ENCODE measurements at places on chromosomes 12 and 14.

DNA sequence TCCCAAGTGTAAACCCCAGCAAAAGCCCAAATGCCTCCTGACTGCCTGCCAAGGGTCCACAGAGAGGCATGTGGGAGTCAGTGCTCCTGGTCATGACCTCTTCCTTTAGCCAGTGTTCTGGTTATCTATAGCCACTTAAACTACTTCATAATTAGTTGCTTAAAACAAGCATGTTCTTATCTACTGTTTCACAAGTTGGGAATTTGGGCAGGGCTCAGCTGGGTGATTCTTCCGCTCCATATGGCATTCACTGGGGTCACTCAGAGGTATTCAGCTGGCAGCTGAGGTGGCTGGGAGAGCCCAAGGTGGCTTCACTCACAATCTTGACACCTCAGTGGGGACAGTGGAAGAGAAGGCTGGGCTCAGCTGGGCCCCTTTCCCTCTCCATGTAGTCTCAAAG lies 184.0 kb upstream of the RGS6 start:
- DNase-seq: no peak

DNA sequence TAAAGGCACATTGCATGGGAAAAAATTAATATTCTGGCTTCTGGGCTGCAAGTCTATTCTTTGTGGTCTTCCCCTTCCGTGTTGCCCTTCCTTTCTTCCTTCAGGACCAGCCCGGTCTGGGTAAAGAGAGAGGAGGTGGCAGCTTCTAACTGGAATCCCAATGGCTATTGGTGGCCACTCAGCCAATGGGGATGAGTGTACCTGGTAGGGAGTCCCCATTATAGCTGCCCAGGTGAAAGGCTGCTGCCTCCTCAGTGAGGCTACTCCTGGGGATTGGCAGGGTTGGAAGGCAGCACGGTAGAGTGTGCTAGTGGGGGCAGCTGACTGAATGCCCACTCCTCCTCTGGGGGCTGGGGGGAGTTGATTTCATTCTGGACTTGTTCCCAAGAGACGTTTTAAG lies 112.6 kb downstream of the RBM19 start:
- DNase-seq: peak; percentile 64

DNA sequence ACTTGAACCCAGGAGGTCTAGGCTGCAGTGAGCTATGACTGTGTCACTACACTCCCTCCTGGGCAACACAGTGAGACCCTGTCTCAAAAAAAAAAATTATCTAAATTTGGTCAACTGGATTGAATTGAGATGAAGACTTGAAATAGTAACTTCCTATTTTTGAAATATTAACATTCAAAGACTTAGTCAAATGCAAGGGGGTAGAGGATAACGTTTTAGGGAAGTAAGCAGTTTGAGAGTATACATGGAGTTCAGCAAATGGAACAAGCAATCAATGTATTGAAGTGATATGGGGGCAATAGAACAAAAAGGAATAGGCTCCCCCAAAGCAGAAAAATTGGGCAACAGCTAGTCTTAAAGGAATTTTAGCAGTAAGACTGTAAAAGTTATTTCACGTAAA lies 4.6 kb upstream of the MFAP5 start:
- no peak for DNase-seq

DNA sequence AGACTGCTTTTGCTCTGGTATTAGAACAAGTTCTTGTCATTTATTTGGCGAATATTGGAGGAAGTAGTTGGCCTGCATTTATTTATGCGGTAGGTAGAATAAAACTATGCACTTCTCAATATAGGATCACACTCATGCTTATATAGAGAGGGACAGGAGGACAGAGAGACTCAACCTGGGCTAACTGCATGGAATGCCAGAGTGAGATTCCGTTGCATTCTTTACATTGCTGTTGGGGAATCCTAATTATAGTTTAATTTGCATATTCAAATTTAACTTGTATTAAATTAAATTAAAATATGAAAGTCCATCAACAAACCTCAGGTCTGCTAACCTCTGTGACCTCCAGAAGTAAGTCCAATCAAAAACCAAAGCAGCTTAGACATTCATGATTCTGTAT lies 26.6 kb downstream of the OR10G3 start:
- no peak for DNase-seq

- no peak for DNase-seq
Observed at GRCh38 chr14:28767030-28767852, 654 bp downstream of the FOXG1 start.

- no peak for DNase-seq
Observed at GRCh38 chr12:93176165-93176564, 201.6 kb upstream of the NUDT4 start.

DNA sequence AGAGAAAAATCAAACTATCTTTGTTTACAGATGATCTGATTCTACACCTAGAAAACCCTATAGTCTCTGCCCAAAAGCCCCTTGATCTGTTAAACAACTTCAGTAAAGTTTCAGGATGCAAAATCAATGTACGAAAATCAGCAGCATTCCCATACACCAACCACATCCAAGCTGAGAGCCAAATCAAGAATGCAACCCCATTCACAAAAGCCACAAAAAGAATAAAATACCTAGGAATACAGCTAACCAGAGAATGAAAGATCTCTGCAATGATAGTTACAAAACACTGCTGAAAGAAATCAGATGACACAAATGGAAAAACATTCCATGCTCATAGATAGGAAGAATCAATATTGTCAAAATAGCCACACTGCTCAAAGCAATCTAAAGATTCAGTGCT lies 265.7 kb downstream of the AEBP2 start:
- DNase-seq: no peak

GRCh38 chr14:21874167-21874566 lies 200.5 kb upstream of the OR4E1 start:
- DNase-seq: no peak

DNA sequence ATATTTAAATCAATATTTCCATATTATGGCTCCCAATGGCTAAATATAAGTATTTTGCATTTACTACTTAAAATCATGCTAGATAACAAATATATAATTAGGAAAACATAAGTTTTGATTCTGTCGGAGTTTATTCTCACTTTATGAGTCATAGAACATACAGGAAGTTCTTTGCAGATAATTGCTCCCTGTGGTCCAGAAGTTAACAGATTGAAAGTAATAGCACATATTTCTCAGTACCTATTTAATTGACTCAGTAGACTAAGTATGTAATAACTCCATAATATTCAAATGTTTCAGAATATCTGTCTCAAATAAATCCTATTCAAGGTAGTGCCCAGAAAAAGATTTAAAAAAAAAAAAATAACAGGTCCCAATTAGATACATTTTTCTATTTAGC lies 806.0 kb upstream of the ATXN7L3B start:
- DNase-seq: no peak

GRCh38 chr14:90627478-90627877 lies 188.8 kb downstream of the TTC7B start:
- DNase-seq: no peak

DNA sequence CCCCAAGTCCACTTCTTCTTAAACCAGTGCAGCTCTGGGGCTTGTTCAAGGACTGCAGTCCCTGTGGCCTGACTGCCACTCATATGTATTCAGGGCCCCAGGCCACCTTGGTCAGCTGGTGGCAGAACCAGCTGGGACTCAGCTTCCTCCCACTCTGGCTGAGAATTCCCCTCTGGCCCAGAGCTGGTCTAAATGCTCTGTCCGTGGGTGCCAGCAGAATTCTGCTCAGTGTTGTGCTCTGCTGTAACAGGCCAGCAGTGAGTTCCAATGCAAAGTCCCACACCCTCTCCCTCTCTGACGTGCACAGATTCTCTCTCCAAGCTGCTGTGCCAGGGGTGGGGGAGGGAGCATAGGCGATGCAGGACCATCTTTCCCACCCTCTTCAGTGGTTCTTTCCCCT lies 210.4 kb upstream of the RGS6 start:
- no peak for DNase-seq

GRCh38 chr14:33545696-33546095 lies 405.2 kb downstream of the EGLN3 start:
- DNase-seq: no peak

- no peak for DNase-seq
Observed at GRCh38 chr12:93158065-93158843, 219.5 kb upstream of the NUDT4 start.

- peak; percentile 57 for DNase-seq
Observed at GRCh38 chr14:81990312-81990761, 456.7 kb upstream of the SEL1L start.

DNA sequence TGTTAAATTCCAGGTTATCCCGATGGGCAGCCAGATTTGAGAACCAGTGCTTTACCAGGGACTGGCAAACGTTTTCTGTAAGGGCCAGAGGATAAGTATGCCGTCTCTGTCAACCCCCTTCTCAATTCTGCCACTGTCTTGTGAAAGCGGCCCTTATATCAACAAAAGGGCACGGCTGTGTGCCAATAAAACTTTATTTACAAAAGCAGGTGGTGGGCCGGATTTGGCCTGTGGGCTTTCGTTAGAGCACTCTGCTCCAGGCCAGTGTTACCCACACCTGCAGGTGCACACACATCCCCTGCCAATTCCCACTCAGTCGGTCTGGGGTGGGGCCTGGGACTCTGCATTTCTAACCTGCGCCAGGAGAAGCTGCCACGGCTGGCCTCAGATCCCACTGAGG lies 111.2 kb downstream of the RFLNA start:
- no peak for DNase-seq

- DNase-seq: no peak
Observed at GRCh38 chr12:132125736-132126135, 18.4 kb downstream of the DDX51 start.

- DNase-seq: no peak
Observed at GRCh38 chr14:93274055-93274806, 58.6 kb downstream of the BTBD7 start.

DNA sequence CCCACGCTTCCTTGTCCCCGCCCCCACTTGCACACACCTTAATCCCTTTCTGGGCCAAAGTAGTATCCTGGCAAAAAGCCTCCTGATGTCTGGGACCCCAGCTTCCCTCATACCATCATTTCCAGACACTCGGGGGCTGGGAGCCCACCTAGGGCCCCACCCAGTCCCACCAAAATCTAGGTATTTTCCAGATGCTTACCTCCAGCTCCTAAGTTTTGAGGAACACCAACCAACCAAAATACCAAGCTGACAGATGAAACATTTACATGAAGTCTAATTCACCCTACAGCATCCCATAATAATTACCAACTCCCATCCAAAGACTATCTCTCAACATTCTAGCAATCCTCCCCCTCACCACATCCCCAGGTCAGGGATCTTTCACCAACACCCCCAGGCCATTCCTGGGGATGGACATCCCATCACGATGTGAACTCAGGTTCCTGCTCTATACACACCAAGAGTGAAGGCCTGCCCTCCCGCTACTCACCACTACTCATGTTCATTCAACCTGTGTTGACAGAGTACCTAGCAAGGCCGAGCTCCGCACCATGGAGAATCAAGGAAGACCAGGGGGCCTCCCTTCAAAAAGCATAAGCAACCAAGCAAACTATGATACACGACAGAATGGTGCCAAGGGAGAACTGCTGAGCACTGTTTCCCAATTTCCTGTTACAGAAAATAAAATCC lies 1.6 kb upstream of the CHD4 start:
- DNase-seq: peak; percentile 66

DNA sequence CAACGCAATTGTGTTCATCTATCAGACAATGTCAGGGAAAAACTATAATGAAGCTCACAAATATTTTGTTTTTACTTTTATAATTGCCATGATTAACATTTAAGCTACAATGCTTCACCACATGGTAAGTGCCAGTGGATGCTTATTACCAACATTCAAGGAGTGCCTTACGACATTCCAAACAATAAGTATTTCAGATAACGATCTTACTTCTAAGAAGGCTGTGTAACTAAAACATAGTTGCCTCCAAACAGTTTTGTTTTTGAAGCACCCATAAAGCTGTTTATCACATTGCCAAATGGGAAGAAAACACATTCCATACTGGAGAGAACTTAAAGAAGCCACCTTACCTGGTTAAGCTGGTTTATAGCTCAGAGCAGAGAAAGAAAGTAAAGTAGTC lies 78.8 kb downstream of the RPS6KA5 start:
- no peak for DNase-seq

DNA sequence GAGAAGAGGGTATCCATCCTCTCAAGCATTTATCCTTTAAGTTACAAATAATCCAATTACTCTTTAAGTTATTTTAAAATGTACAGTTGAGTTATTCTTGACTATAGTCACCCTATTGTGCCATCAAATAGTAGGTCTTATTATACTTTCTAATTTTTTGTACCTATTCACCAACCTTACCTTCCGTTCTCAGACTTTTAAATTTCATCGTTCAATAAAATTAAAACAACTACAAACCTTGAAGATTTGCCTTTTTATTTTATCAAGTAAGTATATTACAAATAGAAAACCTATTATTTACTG lies 972 bp upstream of the DCTN2 start:
- DNase-seq: no peak

DNA sequence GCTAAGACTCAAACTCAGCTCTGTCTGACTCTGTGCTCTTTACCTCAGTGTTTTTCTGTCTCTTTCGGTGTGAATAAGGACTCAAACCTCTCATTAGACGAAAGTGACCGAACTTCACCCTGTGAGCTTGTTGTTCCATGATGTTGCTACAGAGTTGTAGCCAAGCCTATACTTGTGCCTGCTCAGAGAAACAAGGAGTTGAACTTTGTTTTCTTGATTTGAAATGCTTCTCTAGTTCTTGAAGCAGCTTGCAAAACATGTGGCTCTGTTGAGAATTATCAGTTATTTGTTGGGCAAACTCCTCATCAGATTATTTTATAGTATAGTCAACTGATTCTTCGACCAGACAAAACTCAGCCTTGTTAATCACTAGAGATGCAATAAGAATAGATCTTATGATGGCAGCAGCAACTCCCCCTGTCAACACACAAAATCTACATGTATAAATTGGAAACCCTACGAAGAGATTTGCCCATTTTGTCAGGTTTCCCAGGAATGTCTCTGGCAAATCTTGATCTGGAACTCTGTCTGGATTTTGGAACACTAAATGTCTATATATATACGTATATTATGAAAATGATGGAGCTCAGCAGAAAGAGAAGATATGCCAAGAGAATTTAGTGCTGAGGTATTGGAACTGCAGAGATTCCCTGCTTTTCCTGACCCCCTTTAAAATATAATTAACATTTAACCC lies 146.8 kb downstream of the TTLL5 start:
- no peak for DNase-seq

DNA sequence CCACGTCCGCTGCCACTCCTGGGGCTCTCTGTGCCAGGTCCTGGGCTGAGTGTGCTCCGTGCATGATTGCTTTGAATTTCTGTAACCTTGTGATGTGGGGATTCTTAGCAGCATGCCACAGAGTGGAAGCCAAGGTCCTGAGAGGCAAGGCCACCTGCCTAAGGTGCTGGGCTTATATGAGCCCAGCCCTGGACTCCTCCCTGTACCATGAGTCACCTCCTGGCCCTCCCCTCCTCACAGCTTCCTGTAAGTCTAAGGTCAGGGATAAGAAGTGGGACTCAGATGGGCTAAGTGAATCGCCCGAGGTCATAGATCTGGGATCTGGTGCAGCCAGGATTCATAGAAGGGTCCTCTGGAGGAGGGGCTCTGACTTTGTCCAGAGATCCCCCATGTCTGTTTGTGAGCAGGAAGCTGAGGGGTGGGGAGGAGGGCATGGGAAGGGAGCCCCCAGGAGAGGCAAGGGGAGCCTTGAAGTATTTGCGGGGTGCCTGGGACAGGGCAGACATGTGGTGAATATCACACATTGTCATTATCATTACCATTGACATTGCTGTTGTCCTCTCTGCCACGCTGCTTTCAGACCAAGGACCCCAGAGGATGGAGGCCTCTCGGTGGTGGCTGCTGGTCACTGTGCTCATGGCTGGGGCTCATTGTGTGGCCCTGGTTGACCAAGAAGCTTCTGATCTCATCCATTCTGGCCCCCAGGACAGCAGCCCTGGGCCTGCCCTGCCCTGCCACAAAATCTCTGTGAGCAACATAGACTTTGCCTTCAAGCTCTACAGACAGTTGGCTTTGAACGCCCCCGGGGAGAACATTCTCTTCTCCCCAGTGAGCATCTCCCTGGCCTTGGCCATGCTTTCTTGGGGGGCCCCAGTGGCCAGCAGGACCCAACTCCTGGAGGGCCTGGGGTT lies 28.8 kb downstream of the SERPINA3 start:
- DNase-seq: no peak

Data from G401 (cell line).